ENCODE measurements at places on chromosomes 7 and 10.

- DNase-seq, result no peak
These were observed 552.2 kb upstream of the ANKRD30A start for GRCh38 chr10:36573246-36573645.

- DNase-seq, result no peak
These were observed 41.9 kb downstream of the TAS2R41 start for GRCh38 chr7:143519411-143520131.

DNA sequence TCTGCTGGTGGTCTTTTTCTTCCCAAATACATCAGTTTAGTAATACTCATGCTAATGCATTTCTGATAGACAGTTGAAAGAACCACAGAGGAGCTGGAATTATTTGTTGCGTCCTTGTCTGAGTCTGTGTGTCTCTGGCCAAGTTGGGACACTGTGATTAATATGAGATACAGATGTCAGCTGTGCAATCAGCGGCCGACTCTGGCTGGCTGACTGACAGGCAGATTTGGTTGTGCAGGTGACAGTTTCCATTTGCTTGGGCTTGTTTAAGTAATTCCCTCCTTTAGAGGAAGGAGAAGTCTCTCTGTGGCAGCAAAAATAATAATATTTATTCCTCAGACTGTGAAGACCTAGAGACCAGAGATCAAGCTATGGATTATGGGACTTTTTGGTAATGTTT, 176.2 kb upstream of the CHRM2 start:
- DNase-seq, result no peak

DNA sequence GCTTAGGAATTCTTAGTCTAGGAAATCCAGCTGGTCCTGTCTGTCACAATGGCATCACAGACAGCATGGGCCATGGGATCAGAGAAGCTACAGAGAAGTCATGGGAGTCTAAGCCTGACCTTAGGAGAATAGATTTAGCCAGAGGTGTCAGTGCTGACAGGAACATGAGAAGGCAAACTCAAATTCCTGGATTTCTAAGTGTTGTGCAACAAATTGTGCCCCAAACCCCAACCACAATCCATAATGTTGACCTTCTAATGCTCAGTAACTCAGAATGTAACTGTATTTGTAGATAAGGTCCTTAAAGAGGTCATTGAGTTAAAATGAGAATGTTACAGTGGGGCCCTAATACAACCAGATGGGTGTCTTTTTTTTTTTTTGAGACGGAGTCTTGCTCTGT, 95.9 kb upstream of the RHOBTB1 start:
- DNase-seq, result no peak

DNA sequence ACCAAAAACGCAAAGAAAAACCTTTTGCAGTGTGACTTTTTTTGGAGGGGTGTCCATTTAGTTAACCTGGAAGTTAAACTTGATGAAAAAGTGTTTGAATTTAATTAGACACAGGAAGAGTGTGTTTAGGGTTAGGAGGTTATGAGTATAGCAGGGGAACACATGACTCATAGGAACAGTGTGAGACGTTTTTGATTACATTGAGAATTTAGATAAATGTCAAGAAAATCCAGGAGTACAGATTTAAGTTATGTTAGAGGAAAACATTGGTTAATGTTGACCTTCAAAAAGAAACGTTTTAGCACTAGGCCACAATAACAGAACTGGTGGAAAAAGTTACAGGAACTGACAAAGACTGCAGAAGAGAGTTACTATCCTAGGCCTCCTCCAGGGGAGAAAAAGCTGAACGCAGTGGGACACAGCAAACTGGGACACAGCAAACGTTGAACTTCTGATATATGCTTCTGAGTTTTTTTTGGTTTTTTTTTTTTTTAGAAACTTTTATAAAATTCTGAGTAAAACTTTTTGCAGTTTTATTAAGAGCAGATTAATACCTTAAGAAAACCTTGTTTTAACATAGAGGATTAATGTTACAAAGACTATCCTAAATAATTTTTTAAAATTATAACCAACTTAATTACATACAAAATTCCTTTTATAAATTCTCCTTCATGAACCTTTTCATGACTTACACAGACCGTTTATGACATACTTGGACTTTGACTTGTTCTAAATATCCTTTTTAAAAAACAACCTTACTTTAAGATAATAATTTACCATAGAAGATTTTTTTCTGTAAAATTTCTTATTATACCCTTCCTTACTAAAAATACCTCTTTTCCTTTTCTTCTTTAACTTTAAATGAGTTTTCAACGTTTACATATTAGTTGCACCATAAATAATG, 22.2 kb downstream of the LANCL2 start:
- no peak for DNase-seq

Measured in midbrain (tissue), 1 donor.